Fibroblast of pulmonary artery (primary cell): ENCODE measurements at places on chromosomes 7 and 10.

- DNase-seq, result no peak
Measured at GRCh38 chr7:156219307-156220077, 407.2 kb upstream of the SHH start.

GRCh38 chr10:101693651-101693977 lies 1.4 kb downstream of the FBXW4 start:
- DNase-seq, result peak; percentile 56

DNA sequence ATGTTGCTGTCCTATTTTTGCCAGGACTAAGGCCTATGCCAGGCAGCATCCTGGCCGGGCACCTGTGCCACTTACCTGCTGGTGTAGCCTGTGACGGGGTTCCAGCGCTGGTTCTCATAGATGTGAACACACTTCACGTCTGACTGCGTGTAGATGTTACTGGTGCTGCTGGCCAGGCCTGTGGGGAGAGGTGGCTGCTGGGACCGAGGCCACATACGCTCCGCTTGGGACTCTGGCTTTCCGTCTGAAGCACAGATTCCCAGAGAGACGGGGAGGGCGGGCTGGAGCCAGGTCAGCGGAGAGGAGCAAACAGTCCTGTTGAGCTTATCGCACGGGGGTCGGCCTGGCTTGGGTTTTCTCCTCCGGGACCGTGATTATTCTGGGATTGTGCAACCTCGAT lies 16.7 kb downstream of the BHLHA15 start:
- no peak for DNase-seq

GRCh38 chr10:83538047-83538446 lies 601.3 kb upstream of the GHITM start:
- no peak for DNase-seq

- no peak for DNase-seq
Measured at GRCh38 chr7:1804310-1804709, 134.2 kb downstream of the ELFN1 start.

DNA sequence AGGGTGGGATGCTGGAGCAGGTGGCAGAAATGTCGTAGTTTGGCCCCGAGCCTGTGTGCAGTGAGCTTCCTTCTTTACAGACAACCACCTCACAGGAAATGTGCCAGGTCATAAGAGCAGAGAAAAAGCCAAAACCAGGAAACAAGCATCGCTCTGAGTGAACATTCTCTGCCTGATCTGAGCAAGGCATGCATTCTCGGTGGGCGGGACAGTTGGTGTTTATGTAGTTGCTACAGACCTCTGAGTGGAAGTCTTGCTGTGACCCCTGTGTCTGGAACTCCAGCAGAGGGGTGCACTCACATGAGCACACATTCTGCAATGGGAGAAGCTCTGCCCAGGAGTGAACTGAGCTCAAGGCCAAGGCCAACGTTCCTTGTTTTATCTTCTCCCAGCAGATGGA lies 230.1 kb downstream of the TCERG1L start:
- no peak for DNase-seq

- DNase-seq, result no peak
Measured at GRCh38 chr7:2099048-2099957, 133.4 kb downstream of the MAD1L1 start.

DNA sequence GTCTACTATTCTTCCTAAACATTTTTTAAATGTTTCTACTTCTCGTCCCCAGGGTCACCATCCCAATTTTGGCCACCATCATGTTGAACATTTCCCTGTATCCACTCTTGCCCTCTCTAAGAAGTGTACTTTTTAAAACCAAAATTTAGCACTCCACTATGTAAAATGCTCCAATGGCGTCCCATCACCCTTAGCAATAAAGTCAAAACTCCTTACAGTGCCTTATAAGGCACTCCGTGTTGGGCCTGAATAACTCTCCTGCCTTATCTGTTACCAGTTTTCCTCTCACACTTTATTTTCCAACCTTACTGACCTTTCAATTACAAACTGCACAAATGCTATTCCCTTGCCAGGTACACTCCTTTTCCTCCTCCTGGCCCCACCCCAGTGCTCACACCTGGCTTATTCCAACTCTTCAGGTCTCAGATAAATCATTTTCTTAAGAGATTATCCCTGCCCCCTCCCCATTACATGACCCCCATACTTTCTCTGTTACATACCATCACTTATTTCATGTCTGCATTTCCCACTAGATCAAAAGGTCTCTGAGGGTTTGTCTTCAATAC lies 1.3 kb downstream of the TMEM168 start:
- no peak for DNase-seq

GRCh38 chr10:77698267-77698931 lies 60.8 kb upstream of the KCNMA1 start:
- no peak for DNase-seq

DNA sequence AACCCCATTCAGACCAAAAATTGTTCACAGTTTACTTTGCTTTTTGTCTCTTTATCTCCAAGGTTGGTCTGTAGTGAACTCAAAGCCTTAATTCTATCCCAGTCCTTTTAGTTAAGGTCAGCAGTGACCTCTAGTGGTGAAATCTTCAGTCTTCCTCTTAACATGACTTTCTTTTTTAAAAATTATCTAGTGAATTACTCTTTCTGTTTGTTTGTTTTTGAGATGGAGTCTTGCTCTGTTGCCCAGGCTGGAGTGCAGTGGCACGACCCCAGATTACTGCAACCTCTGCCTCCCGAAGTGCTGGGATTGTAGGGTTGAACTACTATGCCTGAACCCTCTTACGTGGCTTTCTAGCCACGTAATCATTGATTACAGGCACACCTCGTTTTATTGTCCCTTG lies 25.0 kb downstream of the ZNF487 start:
- DNase-seq, result peak; percentile 93

- DNase-seq, result no peak
Measured at GRCh38 chr10:80741278-80741677, 203.6 kb downstream of the SH2D4B start.

GRCh38 chr10:23968301-23968700 lies 240.6 kb upstream of the KIAA1217 start:
- DNase-seq, result no peak

DNA sequence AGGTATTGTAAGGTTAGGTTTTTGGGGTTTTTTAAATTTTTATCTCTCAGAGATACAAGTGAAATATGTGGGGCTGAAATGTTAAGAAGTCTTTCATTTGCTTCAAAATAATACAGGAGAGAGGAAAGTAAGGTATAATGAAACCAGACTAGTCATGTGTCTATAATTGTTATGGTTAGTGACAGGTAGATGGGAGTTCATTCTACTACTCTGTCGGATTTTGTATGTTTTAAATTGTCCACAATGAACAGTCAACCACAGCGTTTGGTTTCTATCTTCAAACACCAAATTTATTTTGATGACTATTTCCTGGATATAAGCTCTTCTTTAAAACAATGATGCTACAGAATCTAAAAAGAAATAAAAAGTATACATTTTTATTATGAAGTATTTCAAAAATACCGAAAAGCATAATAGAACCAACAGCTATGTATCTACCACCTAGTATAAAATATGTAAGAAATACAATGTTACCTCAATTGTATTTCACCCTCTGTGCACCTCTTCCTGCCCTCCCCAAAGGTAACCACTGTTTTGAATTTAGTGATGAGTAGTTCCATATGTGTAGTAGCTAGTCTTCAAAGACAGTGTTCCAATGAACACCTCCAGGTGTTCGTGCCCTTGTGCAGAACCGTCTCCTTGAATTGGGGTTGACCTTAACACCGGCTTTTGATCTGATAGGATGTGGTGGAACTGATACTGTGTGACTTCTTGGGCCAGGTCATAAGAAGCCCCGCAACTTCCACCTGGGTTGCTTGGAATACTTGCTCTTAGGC lies 74.8 kb upstream of the CDK1 start:
- no peak for DNase-seq

- no peak for DNase-seq
Measured at GRCh38 chr7:127093340-127093739, 159.4 kb downstream of the GRM8 start.

GRCh38 chr10:95756041-95756761 lies at the start of gene ENTPD1:
Gene ENTPD1, plus strand, starts transcription at chr10:95756163. Its CDS starts 77 bp downstream, at chr10:95756240.
- DNase-seq, result peak; percentile 67

GRCh38 chr7:26469188-26469587 lies 177.5 kb downstream of the SNX10 start:
- DNase-seq, result no peak

DNA sequence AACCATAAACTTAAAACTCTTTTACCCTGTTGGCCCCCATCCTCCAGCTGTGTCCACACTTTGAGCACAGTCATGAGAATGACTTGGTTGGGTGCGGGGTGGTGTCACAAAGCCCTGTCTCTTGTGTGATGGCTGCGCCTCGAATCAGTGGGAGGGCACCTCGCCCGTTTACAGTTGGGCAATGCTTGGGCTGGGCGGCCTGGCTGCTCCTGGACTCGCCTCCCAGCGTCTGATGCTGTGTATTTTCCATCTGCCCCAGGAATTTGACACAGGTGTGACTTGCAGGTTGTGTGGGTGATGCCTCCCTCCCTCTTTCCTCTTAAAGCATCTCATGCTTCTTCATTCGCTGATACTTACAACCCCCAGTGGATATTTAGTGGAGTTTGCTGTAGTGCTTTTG lies 33.7 kb downstream of the CHST12 start:
- no peak for DNase-seq

GRCh38 chr7:73978661-73979563 lies 49.1 kb upstream of the ELN start:
- peak; percentile 40 for DNase-seq

DNA sequence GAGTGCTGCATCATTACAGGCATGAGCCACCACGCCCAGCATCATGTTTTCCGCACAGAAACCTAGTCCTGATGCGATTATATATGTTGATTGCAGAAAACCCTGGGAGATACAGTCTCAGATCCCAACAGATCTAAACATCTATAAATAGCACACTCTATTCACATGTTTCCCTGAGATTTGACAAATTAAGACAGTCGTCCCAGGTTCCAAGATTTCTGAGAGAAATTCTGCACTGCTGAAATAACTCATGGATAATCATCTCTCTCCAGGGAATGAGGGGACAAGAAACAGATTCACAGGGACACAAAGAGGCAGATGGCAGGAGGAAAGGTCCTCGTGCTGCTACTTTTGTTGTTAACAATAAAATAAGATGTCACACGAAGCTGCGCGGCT lies 393.1 kb upstream of the CELF2 start:
- no peak for DNase-seq

GRCh38 chr7:49669285-49669684 lies 104.2 kb upstream of the VWC2 start:
- DNase-seq, result no peak

- peak; percentile 67 for DNase-seq
Measured at GRCh38 chr10:116287906-116288501, 15.0 kb upstream of the GFRA1 start.

GRCh38 chr10:77197544-77197943 lies 440.1 kb downstream of the KCNMA1 start:
- no peak for DNase-seq

GRCh38 chr10:10845826-10846503 lies 171.7 kb upstream of the CELF2 start:
- DNase-seq, result no peak

GRCh38 chr10:123882681-123883445 lies 8.7 kb downstream of the CPXM2 start:
- no peak for DNase-seq

GRCh38 chr7:98165827-98166667 lies 45.2 kb upstream of the BHLHA15 start:
- peak; percentile 46 for DNase-seq

- DNase-seq, result peak; percentile 79
Measured at GRCh38 chr10:45180946-45181875, 134.2 kb downstream of the OR13A1 start.

DNA sequence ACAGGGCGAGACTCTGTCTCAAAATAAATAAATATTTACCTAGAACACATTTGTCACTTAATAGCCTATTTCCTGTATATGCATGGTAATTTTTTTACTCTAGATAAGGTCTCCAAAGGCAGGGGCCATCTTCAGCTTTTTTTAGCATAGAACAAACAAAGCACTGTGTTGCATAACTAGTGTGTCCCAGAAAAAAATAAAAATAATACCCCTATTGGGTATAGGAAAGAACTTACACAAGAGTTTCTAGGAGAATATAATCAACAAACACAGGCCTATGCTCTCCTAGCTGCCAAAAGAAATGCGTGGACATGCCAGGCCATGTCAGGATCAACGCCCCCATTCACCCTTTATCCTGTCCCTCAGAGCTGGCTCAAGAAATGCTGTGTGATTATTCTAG lies 103.6 kb downstream of the PARD3 start:
- peak; percentile 79 for DNase-seq
